ENCODE measurements at places on chromosomes 7 and 10.

DNA sequence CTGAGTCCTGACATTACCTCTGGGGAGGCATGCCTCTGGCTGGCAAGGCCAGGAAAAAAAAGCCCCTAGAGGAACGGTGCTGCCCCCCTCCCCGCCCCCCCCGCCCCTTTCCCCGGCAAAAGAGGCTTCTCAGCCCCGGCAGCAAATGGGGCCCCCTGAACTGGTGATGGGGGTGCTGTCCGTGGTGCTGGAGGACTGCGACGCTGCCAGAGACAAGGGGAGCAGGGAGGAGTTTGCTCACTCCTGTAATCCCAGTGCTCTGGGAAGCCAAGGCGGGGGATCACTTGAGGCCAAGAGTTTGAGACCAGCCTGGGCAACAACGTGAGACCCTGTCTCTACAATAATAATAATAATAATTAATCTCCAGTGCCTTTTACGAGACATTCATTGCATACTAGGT, 23.7 kb downstream of the SRRM3 start:
- DNase-seq, result no peak

GRCh38 chr7:52143219-52143618, 826.6 kb upstream of the COBL start:
- DNase-seq, result no peak

- no peak for DNase-seq
These were observed 23.8 kb downstream of the ZMIZ2 start for GRCh38 chr7:44772440-44772839.

DNA sequence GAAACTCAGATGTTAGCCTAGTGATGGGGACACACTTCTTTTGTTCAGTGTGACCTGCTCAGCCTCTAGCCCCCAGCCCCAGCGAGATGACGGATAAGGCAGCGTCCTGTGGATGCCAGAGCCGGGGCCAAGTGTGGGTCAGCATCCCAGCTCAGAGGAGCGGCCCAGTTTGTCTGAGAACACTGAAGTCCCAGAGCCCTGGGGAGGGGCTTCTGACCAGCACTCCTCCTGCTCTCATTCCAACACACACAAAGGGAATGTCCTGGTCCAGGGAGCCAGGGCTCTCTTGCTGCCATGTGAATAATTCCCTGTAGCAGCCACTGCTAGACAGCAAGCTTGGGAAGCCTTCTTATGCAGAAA, 4.5 kb upstream of the ATP6V0E2 start:
- DNase-seq, result no peak

GRCh38 chr10:86164174-86164774, 202.3 kb downstream of the GRID1 start:
- no peak for DNase-seq

DNA sequence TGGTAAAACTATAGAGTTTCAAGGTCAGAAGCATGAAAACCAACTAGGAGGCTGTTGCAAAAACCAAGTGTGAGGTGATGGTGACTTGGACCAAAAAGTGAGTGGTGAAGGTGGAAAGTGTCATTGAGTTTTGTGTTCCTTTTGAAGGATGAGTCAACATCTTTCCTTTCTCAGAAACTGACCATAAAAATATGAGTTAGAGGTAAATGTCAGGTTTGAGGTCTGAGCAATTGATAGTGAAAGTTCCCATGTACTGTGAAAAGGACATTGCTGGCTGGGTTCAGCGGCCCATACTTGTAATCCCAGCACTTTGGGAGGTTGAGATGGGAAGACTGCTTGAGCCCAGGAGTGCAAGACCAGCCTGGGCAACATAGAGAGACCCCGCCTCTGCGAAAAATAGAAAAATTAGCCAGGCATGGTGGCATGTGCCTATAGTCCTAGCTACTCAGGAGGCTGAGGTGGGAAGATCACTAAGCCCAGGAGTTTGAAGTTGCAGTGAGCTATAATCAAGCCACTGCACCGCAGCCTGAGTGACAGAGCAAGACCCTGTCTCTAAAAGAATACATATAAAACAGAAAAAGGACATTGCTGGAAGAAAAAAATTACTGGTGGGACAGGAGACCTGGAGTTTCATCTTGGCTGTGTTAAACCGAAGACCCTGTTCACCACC, 89.3 kb upstream of the ARID5B start:
- DNase-seq, result no peak

GRCh38 chr10:88118729-88119128, 255.3 kb downstream of the PTEN start:
- DNase-seq, result no peak

- DNase-seq, result no peak
These were observed 62.1 kb downstream of the PTEN start for GRCh38 chr10:87925570-87925969.

DNA sequence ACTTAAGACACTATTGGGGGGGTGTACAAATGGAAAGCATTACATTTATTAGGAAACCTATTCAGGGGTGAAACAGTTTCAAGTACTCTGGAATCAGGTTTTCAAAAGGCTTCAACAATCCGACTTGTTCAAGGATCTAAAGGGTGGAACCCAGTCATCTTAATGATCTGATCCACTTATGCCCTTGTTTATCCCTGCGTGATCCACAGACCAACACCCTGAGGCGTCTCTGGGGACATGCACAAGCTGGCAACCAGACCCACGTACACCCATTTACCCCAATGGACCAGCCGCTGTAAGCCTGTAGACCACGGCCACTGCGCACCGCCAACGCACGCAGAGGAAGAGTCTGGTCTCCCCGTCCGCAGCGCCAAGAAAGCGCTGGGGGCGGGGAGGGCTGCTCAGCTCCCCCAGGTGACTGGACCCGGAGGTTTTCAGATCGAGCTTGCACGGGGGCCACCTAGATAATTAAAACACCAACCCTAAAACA, 13.4 kb downstream of the HNRNPF start:
- no peak for DNase-seq

DNA sequence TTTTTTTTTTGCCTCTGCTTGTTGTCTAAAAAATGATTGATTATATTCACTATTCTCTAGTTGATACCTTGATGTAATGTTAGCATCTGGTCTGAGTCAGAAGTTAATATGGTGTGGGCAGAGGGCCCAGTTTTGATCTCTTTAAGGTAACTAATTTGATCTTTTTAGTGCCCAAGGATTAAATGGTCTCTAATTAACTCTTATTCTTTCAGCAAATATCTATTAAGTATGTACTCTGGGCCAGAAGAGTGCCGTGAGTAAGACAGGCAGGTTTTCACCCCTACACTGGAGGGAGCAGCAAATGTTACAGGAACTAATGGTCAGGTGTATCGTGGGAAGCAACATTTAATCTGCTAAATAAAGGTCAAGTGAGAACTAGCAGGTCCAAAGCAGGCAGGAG, 144.6 kb upstream of the COL1A2 start:
- no peak for DNase-seq

- no peak for DNase-seq
These were observed 55.0 kb upstream of the DUSP5 start for GRCh38 chr10:110442746-110443145.

DNA sequence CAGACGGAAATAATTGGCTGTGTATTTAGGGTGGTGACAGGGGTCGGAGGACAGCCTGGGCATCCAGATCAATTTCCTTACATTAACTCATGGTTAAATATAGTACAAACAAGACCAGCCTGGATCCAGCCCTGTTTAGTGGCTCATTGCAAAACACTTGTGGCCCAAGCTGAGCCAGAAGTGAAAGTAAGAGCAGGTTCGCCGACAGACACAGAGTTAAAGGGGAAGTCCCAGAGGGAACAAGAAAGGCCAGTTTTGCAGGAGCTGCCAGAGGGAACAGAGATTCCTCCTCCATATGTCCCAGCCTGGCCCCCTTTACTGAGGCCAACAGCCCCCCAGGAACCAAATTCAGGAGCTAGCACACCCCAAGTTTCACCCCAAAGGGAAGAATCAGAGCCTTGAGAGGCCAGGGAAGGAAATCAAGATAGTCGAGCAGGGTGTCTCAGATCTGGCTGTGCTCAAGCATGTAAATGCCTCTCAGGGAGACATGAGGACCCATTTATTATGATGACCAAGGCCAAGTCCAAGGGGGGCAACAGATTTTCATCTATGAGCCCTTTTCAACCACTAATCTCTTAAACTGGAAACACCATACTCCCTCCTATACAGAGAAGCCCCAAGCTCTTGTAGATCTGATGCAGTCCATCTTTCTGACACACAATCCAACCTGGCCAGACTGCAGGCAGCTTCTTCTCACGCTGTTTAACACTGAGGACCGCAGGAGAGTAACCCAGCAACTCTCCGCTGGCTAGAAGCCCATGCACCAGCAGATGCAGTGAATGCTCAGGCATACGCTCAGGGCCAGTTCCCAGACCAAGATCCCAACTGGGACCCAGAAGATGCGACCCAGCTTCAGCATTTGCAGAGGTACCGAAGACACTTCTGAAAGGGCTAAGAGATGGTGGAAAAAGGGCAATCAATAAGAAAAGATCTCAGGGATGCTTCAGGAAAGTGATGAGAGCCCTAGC, 15.9 kb upstream of the ADCK2 start:
- DNase-seq, result no peak

- peak; percentile 88 for DNase-seq
These were observed 61.9 kb downstream of the TES start for GRCh38 chr7:116271963-116272886.
